ENCODE measurements at places on chromosomes 6 and 20.

GRCh38 chr20:57566803-57567459, 6.0 kb downstream of the PCK1 start:
- no peak overlapping the region for H3K27ac ChIP-seq
- H3K4me3 ChIP-seq: no peak overlapping the region
- no peaks in the 10 kb centered on the region for H3K4me1 ChIP-seq
- H3K36me3 ChIP-seq: no peaks in the 10 kb centered on the region
- no peak for DNase-seq

DNA sequence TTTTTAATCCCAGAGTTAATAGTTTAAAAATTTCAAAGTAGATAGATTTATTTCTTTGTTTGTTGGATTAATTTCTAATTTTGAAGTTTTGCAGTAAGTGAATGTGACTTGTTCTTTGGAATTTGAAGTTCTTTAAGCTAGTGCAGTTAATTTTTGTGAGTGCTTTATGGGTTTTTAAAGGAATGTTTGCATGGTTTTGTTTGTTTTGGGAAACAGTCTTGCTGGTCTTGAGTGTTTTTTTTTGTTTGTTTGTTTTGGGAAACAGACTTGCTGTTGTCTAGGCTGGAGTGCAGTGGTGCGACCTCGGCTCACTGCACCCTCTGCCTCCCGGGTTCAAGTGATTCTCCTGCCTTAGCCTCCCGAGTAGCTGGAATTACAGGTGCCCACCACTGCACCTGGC, 9.5 kb downstream of the PANK2 start:
- no peak overlapping the region for H3K27ac ChIP-seq
- H3K4me3 ChIP-seq: no peak overlapping the region
- DNase-seq: no peak
- H3K4me1 ChIP-seq: no peaks in the 10 kb centered on the region
- no peaks in the 10 kb centered on the region for H3K27me3 ChIP-seq

DNA sequence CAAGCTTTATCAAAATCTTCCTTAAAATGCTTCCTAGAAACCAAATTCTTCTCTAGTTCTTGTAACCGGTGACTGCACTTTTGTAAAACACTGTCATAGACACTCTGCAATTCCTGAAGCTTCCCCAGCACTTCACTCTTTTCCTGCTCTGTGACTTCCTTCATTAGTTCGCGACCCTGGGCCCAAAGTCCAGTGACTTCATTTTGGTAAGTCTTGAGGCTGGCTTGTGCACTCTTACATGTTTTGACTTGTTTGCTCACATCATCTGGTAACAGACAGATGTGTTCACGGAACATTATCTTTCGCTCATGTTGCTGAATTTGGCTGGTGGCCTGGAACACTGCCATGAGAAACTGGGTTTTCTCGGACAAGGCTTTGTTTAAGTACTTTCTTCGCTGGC, 306.2 kb downstream of the SYNE1 start:
- H3K27ac ChIP-seq: no peak overlapping the region
- H3K4me1 ChIP-seq: no peaks in the 10 kb centered on the region
- H3K36me3 ChIP-seq: no peaks in the 10 kb centered on the region
- DNase-seq: no peak
- H3K27me3 ChIP-seq: no peaks in the 10 kb centered on the region

- no peaks in the 10 kb centered on the region for H3K36me3 ChIP-seq
- no peak overlapping the region for H3K4me3 ChIP-seq
These were observed 18.7 kb upstream of the TTPAL start for GRCh38 chr20:44457016-44457415.

DNA sequence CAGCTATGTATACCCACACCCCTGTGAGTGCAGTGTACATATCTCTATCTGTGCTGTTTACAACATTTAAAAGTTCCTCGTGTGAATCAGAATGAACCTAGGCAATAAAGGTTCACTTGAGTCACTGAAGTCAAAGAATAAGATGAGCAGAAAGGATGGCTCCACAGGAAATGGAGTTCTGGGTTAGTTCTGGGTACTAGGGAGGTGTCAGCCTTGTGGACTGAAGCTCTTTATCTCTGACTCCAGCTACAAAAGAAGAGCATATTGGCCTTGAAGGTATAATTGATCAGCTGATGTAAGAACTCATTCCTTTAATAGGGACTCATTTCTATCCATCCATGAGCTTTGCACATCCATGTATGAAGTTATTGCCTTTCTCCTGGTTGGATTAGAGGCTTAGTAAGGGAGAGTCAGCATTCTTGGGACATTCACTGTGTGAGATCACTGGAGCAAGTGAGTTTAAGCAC, 73.9 kb upstream of the BACH2 start:
- DNase-seq: no peak
- no peaks in the 10 kb centered on the region for H3K36me3 ChIP-seq
- H3K27ac ChIP-seq: no peak overlapping the region
- H3K4me3 ChIP-seq: no peak overlapping the region

DNA sequence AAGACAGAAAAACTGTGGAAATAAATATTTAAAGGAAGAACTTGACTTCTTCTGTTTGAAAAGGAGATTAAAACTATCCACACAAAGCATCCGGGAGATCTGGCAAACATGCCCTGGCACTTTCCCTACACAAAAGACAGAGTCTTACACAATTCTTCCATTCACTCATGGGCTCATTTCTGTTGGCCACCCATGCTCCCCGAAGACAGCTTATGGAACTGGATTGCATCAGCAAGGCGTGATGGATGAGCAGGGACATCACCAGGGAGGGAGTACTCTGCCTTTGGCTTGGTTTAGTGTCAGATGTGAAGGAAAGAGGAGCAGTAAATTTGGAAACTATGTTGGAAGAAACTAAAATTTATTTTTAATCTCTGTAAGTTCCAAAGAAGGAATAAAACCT, 379.3 kb downstream of the CD109 start:
- H3K27me3 ChIP-seq: no peaks in the 10 kb centered on the region
- H3K27ac ChIP-seq: no peak overlapping the region
- DNase-seq: no peak
- H3K4me1 ChIP-seq: no peaks in the 10 kb centered on the region

- no peak overlapping the region for H3K4me3 ChIP-seq
- DNase-seq: peak; percentile 33
- no peaks in the 10 kb centered on the region for H3K36me3 ChIP-seq
- H3K4me1 ChIP-seq: no peaks in the 10 kb centered on the region
- H3K27ac ChIP-seq: no peak overlapping the region
- H3K27me3 ChIP-seq: no peaks in the 10 kb centered on the region
These were observed 31.1 kb downstream of the SERPINB6 start for GRCh38 chr6:2940010-2940850.

- no peak for DNase-seq
- no peaks in the 10 kb centered on the region for H3K27me3 ChIP-seq
- H3K36me3 ChIP-seq: no peaks in the 10 kb centered on the region
- no peaks in the 10 kb centered on the region for H3K4me1 ChIP-seq
These were observed 347.6 kb upstream of the MMS22L start for GRCh38 chr6:97630604-97631003.

DNA sequence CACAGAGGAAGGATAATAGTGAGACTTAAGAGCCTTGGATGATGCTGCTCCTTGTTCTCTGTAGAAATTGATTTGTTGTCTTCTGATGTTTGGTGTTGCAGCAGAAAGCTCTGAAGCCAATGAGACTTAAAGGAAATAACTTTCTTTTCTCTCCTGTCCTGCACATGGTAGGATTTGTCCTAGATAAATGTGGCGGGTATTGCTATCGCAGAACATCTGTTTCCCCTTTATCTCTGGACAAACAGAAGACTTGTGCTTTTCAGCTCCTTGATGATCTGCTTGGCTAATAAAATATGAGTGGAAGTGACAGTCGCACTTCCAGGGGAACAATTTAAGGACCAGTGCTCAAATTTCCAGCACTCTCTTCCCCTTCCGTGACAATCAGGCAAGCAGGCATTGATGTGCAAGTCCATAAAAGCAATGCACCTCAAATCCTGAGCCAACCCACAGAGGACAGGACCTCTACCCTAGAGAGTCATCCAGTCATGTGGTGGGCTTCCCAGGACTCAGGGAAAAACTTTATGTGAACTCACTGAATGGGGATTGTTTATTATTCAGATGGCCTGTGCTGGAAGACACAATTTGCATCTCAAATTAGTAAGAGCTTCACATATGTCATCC, 9.9 kb upstream of the NCR2 start:
- H3K27me3 ChIP-seq: no peaks in the 10 kb centered on the region
- H3K4me3 ChIP-seq: no peak overlapping the region
- H3K27ac ChIP-seq: no peak overlapping the region
- H3K36me3 ChIP-seq: no peaks in the 10 kb centered on the region

GRCh38 chr6:348860-349396, 42.6 kb upstream of the IRF4 start:
- DNase-seq: no peak
- H3K27me3 ChIP-seq: no peaks in the 10 kb centered on the region
- no peak overlapping the region for H3K27ac ChIP-seq
- no peaks in the 10 kb centered on the region for H3K36me3 ChIP-seq
- no peak overlapping the region for H3K4me3 ChIP-seq

DNA sequence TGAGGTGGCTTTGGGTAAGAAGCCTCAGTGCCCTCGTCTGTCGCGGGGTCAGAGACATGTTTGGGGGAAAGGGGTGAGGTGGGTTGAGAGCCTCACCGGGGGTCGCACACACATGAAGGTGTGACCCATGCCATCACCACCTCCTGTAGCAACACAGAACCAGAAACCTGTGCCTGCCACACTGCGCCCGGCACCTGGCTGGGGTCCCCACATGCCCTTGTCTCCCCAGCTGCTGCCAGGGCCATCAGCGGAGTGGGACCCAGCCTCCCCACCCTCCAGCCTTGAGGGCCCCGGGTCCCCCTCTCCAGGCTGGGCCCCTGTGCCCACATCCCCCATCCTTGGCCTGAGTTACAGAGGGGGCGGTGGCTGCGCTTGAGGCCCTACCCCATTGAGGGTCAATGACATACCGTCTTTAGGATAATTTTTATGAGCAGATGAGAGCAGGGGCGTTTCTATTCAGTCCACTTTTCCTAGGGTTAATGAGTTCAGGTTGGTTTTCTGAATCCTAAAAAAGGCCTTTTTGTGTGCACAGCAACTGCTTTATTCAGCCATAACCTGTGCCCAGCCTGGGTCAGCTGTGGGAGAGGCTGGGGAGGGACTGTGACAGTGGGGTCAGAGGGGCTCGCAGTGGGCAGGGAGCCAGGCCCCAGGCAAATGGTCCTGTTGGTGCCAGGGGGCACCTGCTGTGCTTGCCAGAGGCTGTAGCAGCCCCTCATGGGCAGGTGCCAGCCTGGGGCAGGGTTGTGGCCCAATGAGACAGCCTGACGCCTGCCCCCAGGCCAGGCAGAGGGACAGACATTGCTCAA, 19.4 kb downstream of the APCDD1L start:
- DNase-seq: no peak
- no peak overlapping the region for H3K27ac ChIP-seq
- no peaks in the 10 kb centered on the region for H3K36me3 ChIP-seq
- H3K4me3 ChIP-seq: no peak overlapping the region
- H3K27me3 ChIP-seq: no peaks in the 10 kb centered on the region

GRCh38 chr6:136754820-136755219, 37.5 kb downstream of the MAP3K5 start:
- H3K36me3 ChIP-seq: no peaks in the 10 kb centered on the region
- no peak overlapping the region for H3K27ac ChIP-seq
- H3K27me3 ChIP-seq: no peaks in the 10 kb centered on the region

GRCh38 chr6:42049948-42050296, 402 bp upstream of the TAF8 start:
- peaks cover 50% of the 10 kb centered on the region for H3K27me3 ChIP-seq
- H3K36me3 ChIP-seq: peaks cover under 1% of the 10 kb centered on the region
- no peak overlapping the region for H3K27ac ChIP-seq
- no peak for DNase-seq
- H3K4me3 ChIP-seq: peak overlapping the region; percentile 32

GRCh38 chr6:99254616-99255550, 94.6 kb downstream of the FAXC start:
- DNase-seq: no peak
- H3K36me3 ChIP-seq: no peaks in the 10 kb centered on the region
- no peaks in the 10 kb centered on the region for H3K27me3 ChIP-seq
- H3K4me1 ChIP-seq: no peaks in the 10 kb centered on the region

DNA sequence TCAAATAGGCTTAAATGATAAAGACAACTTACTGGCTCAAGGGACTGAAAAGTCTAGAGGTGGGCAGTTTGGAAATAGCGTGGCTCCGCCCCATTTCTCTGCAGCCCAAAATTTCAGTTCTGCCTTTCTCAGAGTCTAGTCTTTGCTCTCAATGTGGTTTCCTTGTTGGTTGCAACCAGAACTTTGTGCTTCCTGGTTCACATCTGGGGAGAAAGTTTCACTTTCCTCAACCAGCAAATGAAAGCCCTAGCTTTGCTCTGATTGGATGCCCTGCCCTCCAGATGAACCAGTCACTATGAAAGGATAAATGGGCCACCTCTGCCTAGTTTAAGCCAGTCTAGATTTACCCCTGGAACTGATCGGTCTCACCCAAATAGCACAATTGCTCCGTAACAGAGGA, 14.9 kb downstream of the SYCP2L start:
- no peak overlapping the region for H3K27ac ChIP-seq
- no peak for DNase-seq
- H3K4me1 ChIP-seq: no peaks in the 10 kb centered on the region
- no peaks in the 10 kb centered on the region for H3K36me3 ChIP-seq
- no peaks in the 10 kb centered on the region for H3K27me3 ChIP-seq

DNA sequence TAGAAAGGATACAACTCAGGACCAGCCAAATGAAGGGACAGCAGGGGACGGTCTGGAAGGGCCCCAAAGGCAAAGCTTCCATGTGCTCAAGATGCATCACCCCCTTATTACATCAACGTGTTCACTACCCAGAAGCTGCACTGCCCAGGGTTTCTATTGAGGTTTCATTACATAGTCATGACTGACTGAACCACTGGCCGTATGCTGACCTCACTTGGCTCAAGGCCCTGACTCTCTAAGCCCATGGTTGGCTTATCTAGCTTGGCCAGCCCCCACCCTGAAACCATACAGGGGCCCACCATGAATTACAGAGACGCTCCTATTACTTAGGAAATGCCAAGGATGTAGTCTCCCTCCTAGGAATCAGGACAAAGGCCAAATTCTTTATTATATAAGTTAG, 179.4 kb downstream of the FOXC1 start:
- no peak overlapping the region for H3K4me3 ChIP-seq
- H3K27ac ChIP-seq: no peak overlapping the region
- H3K4me1 ChIP-seq: no peaks in the 10 kb centered on the region
- no peaks in the 10 kb centered on the region for H3K27me3 ChIP-seq
- DNase-seq: no peak

DNA sequence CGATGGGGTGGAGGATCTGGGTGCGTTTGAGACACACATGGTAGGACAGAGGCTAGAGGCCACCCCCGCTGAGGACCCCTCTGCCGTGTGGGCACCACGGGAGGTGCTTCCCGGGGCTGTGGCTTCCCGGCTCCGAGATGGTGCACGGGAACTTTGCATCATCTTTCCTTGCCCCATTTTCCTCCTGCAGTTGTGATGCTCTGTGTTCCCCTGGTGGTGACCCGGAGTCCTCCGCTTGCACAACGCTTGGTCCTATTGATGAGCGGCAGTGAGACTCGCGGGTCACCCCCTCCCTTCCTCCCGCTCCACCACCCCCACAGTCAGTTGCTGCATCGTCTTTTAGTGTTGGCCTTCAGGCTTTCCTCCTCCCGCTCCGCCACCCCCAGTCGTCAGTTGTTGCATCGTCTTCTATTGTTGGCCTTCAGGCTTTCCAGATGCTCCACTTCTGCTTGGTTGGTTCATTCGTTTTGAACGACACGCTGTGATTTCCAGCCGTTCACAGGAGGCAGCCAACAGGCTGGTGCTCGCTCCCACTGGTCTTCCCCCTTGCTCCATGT, 37.3 kb downstream of the PYGB start:
- H3K36me3 ChIP-seq: peaks cover 4% of the 10 kb centered on the region
- no peaks in the 10 kb centered on the region for H3K4me1 ChIP-seq
- H3K27ac ChIP-seq: no peak overlapping the region
- no peak overlapping the region for H3K4me3 ChIP-seq
- peak; percentile 52 for DNase-seq
